ENCODE measurements at places on chromosomes 7 and 10.

GRCh38 chr7:44153948-44154335, 12.8 kb upstream of the MYL7 start:
- no peak for DNase-seq

GRCh38 chr10:54710918-54711317, 90.1 kb downstream of the PCDH15 start:
- DNase-seq = no peak

GRCh38 chr10:76811430-76811829, 826.2 kb downstream of the KCNMA1 start:
- DNase-seq = no peak

- DNase-seq = no peak
Measured at GRCh38 chr10:103843045-103843444, 12.3 kb downstream of the SH3PXD2A start.

DNA sequence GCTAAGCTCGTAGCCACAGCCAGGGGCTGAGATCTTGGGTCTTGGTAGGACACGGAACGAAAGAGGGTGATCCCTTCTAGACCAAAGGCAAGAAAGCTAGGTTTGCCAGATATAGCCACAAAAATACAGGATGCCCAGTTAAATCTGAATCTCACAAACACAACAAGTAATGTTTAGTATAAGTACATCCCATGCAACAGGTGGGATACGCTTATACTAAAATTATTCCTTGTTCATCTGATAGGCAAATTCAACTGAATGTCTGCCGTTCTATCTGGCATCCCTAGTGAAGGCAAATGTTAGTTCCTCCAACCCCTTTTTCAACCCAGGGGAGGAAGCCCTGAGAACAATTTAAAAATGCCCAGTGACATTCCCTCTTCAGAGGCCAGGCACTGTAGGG, 131.1 kb upstream of the MGMT start:
- DNase-seq = no peak

- DNase-seq = no peak
Measured at GRCh38 chr7:149494738-149495368, 2.8 kb downstream of the ZNF746 start.

- no peak for DNase-seq
Measured at GRCh38 chr7:158247758-158248487, 339.7 kb downstream of the PTPRN2 start.

DNA sequence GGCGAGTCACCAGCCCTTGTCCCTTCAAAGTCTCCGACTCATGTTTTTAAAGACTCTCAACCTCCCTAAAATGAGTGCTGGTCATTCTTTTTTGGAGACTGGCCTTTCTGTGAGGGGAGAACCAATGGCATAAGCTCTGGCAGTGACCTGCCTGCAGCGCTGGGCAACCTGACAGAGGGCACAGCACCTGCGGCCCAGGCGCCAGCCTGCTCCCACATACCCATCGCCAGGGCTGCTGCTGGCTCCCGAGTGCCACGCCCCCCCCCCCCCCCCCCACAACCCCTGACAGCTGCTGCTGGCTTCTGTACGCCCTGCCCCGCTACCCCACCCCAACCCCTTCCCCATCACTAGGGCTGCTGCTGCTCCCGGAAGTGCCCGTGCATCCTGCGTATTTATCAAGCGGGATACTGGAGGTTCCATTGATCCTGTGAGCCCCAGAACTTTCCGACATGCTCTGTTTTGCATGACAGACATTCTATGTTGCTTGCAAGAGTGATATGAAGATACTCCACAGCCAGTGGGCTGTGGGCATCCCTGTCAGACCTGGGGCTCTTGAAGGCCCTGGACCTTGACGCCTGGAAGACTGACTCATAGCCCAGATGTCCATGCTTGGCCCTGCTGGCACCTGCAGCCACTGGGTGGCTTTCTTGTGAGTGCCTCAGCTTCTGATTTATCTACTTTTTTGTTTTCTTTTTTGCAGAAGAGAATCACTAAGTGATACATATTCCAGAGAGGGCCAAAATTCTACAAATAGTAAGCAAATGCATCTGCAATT, 243.9 kb downstream of the ZMYND11 start:
- no peak for DNase-seq

GRCh38 chr7:17311952-17312351, 13.5 kb downstream of the AHR start:
- peak; percentile 30 for DNase-seq

DNA sequence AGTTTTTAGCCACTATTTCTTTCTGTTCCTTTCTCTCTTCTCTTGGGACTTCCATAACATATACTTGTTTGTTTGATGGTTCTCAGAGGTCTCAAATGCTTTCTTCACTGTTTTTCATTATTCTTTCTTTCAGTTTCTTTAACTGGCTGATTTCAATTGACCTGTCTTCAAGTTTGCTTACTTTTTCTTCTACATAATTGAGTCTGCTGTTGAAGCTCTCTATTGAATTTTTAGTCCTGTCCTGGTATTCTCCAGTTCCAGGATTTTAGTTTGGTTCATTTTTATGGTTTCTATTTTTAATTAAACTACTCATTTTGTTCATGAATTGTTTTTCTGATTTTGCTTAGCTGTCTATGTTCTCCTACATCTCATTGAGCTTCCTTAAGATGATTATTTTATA, 1305.3 kb upstream of the CELF2 start:
- DNase-seq = no peak

GRCh38 chr7:110386913-110387312, 704.0 kb upstream of the LRRN3 start:
- DNase-seq = no peak

DNA sequence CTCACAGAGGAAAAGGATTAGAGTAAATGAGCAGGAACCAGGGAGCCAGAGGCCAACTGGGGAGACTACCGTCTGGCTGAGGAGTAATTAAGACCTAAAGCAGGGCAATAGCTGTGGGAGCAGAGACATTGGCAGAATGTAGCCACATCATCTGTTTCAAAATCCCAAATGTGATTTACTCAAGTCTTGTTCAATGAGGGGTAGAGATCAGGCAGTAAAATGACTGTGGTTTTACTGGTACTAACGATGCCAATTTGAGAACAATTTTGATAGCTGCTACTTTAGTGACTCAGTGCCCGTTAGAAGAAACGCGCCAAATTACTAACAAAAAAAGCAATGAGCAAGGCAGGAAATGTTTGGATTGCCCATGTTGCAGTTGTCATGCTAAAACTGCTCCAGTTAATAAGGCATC, 12.7 kb upstream of the MIOS start:
- DNase-seq = peak; percentile 78

DNA sequence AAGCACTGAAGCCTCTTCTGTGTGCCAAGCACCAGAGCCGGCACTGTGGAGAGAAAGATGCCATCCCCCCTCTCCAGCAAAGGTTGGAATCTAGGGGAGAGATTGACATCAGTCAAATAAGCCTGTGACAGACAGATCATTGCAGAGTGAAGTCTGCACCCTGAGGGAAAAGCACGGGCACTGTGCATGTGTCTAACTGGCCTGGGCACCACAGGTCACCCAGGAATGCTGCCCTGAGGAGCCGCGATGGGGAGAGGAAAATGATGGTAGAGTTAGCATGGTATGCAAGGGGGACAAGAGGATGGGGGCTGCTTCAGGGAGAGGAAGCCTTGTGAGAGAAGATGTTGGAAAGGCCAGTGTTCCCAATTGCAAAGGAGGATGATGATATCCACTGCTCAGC, 261.0 kb downstream of the GRID1 start:
- DNase-seq = no peak

DNA sequence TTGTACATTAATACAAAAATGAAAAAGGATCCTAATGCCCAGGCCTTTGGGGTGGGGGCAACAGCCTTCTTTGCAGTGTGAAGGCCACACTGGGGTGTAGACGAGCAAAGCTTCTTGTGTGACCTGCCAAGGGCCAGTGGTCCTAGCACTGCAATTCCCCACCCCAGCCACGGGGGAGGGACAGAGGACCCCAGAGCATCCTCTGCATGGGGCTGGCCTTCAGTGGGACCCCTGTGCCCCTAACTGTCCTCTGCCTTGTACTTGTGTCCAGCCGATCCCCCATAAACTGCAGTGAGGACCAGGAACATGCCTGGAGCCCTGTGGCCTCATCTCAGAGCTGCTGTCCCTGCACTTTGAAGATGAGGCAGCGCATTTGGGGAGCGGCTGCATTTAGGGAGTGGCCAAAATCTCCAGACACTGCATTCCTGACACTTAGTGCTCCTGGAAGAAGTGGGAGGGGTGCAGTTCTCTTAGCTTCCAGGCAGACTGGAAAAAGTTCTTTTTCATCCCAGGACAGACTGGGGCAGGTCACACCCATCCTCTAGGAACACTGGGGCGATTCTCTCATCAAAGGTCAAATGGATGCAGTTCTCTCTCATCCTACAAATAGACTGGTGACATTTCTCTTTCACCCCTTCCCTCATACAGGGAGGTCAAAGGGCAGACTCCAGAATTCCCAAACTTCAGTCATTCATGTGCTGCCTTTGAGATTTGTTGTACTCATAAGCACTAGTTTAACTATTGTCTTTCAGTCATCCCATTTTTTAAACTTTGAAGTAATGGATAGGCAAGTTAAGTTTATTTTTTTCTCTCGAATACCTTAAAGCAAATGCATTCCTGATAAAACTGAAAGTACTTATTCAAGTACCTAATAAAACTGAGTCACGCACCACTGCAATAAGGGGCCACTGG, 922 bp upstream of the MYO1G start:
- peak; percentile 43 for DNase-seq

GRCh38 chr7:98788966-98789365, 80.8 kb downstream of the TMEM130 start:
- peak; percentile 66 for DNase-seq

GRCh38 chr7:139431459-139431858, 52.0 kb downstream of the KLRG2 start:
- no peak for DNase-seq

- DNase-seq = no peak
Measured at GRCh38 chr10:80191589-80192270, 13.6 kb downstream of the ANXA11 start.

DNA sequence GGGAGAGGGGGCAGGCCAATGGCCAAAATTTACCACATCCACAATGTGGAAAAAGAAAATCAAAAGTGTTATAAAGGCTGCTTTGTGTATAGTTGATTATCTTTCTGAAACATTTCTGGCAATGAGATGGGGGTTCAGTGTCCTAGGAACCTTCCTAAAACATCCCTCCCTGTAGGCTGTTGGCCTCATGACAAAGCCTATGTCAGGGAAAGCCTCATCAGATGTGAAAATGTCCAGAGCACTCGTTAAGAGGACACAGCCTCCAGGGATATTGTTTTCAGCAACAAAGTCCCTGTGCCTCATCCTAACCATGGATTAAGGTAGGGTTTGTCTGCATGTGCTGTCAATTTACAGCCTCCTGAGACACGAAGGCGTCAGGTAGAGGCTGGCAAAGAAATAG, 17.0 kb downstream of the SUN3 start:
- no peak for DNase-seq

- no peak for DNase-seq
Measured at GRCh38 chr10:29584436-29584835, 50.3 kb downstream of the SVIL start.

DNA sequence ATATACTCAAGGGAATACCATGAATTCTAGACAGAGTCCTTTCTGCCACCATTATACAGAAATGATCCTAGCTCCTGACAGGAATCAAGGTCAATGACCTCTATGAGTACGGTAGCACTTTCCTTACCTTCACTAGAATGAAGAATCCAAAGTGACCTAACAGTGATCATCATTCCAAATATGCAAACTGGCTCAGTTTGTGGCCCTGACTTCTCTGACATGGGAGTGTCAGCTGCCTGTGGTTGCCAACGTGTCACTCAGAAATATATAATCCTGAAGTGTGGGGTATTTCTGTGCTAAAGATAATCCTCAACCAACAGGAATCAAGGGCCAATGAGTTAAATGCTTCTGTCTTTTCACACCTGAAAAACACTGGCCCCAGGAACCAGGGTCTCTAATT, 45.7 kb downstream of the COPG2 start:
- DNase-seq = no peak

- no peak for DNase-seq
Measured at GRCh38 chr7:42137431-42137830, 99.6 kb downstream of the GLI3 start.

DNA sequence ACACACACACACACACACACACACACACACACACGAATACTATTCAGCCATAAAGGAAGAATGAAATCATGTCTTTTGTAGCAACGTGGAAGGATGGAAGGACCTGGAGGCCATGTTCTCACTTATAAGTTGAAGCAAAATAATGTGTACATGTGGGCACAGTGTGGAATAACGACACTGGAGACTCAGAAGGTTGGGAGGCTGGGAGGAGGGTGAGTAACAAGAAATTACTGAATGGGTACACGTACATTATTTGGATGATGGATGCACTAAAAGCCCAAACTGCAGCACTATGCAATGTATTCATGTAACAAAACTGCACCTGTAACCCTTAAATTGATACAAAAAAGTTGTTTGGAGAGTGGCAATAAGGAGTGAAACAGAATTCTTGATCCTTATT, 32.1 kb downstream of the KMT2C start:
- peak; percentile 20 for DNase-seq

DNA sequence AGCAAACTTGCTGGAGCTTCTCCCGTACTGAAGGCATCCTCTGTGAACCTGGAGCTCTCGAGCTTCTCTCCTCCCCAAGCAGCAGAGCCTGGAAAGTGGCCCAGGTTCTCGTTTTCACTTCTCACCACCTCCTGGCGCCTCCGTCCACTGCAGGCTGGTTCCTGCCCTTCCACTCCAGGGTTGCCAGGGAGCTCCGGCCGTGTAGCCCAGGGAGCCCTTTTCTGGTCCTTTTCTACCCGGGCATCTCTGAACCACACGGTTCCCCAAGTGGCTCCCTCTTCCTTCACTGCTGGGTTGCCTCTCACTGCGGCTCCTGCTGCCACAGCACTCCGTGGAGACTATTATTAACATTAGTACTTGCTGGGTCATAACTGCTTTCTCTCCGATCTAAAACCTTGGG, 208.6 kb upstream of the PPP2R2D start:
- DNase-seq = no peak

DNA sequence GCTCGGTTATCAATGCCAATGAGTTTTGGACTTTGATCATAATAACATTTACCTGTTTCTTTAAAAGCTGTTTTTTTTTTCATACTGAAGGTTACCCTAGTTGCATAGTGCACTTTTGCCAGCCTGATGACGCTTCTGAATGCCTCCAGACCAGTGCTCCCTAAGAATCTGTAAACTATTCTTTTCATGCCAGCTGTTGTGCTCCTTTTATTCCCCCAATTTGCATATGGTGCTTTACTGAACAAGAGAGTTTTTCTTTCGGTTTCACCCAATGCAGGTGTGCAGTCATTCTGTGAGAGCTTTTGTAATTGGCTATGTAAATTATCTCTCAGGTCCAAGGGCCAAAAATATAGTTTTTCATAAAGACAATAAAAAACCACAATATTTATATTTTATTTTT, 48.1 kb upstream of the GLCCI1 start:
- DNase-seq = no peak

Measured in AG08395 (cell line).